ENCODE measurements at places on chromosomes 5 and 9. TPM values are rescaled to one million over a fixed set of nuclear protein-coding genes. Genes with fewer than 3 reads are reported as not detected.

Gene PCDHGA11
- total RNA-seq, result not detected

Gene MARVELD2
- total RNA-seq, result 0.14 TPM

Gene AGXT2
- not detected for total RNA-seq

Gene GARNL3
- 0.63 TPM for total RNA-seq

Gene PPIP5K2
- 40.4 TPM for total RNA-seq

Gene SPEF2
- total RNA-seq, result 3.2 TPM

GRCh38 chr9:22065431-22066200 is 56.5 kb upstream of the CDKN2B start:
- H3K4me1 ChIP-seq, result peaks cover 12% of the 10 kb centered on the region
- no peaks in the 10 kb centered on the region for H3K27me3 ChIP-seq
- no peak overlapping the region for H3K4me3 ChIP-seq
- no peaks in the 10 kb centered on the region for H3K36me3 ChIP-seq
- H3K27ac ChIP-seq, result no peak overlapping the region
- DNase-seq, result peak; percentile 64

DNA sequence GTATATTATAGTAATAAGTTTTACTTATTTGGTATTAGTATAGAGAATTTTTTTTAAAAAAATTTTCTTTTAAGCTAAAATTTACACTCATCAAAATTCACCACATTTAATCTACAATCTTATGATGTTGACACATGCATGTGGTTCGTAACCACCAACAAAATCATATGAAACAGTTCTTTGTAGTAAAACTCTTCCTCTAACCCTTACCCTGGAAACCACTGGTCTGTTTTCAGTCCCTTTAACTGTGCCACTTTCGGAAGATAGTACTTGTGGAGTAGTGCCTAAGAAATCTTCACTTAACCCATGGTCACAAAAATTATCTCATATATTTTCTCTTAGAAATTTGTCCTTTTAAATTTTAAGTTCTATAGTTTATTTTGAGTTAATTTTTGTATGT is 1498.8 kb downstream of the MAT2B start:
- H3K4me1 ChIP-seq, result no peaks in the 10 kb centered on the region
- H3K27ac ChIP-seq, result no peak overlapping the region
- no peaks in the 10 kb centered on the region for H3K36me3 ChIP-seq
- no peak for DNase-seq

GRCh38 chr5:37723162-37723961 is 116.5 kb downstream of the GDNF start:
- H3K4me3 ChIP-seq, result no peak overlapping the region
- H3K27me3 ChIP-seq, result no peaks in the 10 kb centered on the region
- H3K4me1 ChIP-seq, result no peaks in the 10 kb centered on the region

- H3K27me3 ChIP-seq, result peaks cover 9% of the 10 kb centered on the region
- H3K27ac ChIP-seq, result no peak overlapping the region
- H3K36me3 ChIP-seq, result no peaks in the 10 kb centered on the region
- H3K4me1 ChIP-seq, result no peaks in the 10 kb centered on the region
These were observed 36.7 kb upstream of the SLC2A8 start for GRCh38 chr9:127360250-127360649.

DNA sequence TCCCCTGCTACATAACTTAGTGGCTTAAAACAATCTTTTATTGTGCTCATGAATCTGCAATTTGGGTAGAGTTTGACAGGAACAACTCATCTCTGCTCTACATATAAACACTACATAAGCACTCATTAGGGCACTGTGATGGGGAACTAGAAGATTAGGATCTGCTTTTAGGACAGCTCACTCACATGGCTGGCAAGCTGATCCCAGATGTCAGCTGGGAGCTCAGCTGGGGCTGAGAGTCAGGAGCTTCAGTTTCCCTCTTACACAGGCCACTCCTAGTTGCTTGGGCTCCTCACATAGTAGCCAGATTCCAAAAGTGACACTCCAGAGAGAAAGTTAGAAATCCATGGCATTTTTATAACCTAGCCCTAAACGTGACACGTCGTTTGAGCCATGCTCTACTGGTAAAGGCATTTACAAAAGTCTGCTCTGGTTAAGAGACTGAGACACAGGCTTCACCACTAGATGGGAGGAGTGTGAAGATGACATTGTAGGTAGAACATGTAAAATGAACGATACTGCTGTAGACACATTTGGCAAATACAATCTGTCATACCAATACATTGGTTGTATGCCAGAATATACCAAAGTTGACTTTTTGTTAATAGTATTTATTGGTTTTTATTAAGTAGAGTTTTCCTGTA is 23.6 kb downstream of the SCAI start:
- no peaks in the 10 kb centered on the region for H3K36me3 ChIP-seq
- H3K27me3 ChIP-seq, result no peaks in the 10 kb centered on the region
- no peak overlapping the region for H3K4me3 ChIP-seq
- H3K27ac ChIP-seq, result no peak overlapping the region

DNA sequence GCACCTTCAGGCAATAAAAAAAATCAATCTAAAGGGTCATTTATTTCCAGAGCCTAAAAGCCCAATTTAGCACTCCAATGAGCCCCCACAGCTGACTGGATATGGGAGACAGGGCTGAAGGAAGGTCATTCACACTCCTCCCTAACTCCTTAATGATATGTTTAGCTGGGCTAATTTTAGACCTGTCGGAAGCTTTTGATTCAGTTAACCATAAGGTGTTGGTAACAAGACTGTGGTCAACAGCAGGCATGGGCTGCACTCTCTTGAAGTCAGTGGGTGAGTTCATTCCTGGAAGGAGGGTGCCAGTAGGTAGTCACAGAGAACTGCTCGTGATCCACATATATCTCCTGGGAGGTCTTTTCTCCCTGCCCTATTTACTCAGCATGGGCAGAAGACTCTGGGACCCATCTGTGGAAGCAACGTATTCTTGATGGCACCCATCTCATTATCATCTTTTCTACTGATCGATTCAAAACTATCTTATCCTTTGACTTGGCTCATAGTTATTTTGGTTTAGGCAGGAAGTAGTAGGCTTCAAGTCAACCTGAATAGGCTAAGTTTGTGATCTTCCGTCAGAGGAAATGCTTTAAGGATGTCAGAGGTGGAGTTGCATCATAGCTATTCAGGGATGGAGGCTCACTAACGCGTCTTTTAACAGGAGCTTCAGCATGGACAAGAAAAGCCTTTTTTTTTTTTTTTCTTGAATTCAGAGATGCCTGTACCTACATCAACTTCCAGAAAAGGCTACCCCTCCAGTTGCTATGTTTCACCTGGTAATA is 367.7 kb upstream of the SLC30A5 start:
- no peaks in the 10 kb centered on the region for H3K4me1 ChIP-seq
- no peak overlapping the region for H3K4me3 ChIP-seq
- DNase-seq, result no peak
- H3K36me3 ChIP-seq, result no peaks in the 10 kb centered on the region

DNA sequence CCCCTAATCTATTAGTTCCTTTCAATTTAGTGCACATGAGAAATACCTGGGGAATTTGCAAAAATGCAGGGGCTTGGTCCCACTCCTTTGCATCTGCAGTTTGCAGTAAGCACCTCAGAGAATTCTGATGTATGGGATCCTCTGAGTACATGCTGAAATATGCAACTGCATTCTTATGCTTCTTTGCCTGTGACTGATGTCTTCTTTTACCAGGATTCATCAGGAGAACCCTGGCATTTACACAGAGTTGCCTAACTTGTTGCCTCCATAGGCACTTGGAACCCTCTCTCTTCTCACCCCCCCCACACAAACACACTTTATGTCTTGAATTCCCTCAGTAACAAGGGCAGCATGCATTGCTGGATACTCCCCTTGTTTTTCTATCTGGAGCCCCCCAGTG is 173.1 kb downstream of the KDM4C start:
- H3K4me3 ChIP-seq, result no peak overlapping the region
- peaks cover 3% of the 10 kb centered on the region for H3K36me3 ChIP-seq
- no peak overlapping the region for H3K27ac ChIP-seq
- H3K4me1 ChIP-seq, result no peaks in the 10 kb centered on the region
- no peaks in the 10 kb centered on the region for H3K27me3 ChIP-seq

DNA sequence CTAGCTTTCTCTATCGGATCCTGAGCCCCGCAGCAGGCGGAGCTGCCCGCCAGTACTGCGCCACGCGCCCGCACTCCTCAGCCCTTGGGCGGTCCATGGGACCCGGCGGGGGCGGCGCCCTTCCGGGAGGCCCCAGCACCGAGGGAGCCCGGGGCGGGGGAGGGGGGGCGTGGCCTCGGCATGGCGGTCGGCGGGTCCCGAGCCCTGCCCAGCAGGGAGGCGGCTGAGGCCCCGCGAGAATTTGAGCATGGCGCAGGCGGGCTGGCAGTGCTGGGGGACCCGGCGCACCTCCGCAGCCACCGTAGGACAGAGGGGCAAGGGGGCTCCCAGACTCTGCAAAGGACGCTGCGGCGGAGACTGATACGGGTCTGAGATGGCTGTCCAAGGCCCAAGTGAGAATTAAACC is 6.8 kb downstream of the ZDHHC11B start:
- no peaks in the 10 kb centered on the region for H3K36me3 ChIP-seq
- H3K4me1 ChIP-seq, result no peaks in the 10 kb centered on the region
- no peaks in the 10 kb centered on the region for H3K27me3 ChIP-seq
- H3K4me3 ChIP-seq, result no peak overlapping the region

- no peak overlapping the region for H3K27ac ChIP-seq
- H3K36me3 ChIP-seq, result no peaks in the 10 kb centered on the region
- DNase-seq, result no peak
- H3K27me3 ChIP-seq, result no peaks in the 10 kb centered on the region
- no peak overlapping the region for H3K4me3 ChIP-seq
These were observed 12.0 kb downstream of the NIPSNAP3B start for GRCh38 chr9:104775976-104776375.
